Femur (tissue), 1 donor: ENCODE measurements at places on chromosomes 1 and 21.

DNA sequence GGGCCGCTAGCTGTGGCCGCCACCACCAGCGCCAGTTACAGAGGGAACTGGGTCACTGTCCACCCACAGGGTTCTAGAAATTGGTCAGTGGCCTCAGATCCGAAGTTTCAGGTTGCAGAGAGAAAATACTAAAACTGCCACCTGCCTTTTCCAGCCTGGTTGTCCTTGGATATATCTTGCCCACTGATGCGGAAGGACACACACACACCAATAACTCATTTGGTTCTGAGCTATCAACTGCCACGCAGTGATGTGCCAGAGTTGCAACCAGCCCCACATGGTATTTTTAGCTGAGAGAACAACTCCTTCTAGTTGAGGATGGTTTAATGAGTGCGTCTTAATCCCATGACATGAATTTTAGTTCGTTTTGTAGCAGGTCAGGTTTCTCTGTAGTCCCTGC is 68.1 kb downstream of the SH3BGR start:
- DNase-seq, result no peak

DNA sequence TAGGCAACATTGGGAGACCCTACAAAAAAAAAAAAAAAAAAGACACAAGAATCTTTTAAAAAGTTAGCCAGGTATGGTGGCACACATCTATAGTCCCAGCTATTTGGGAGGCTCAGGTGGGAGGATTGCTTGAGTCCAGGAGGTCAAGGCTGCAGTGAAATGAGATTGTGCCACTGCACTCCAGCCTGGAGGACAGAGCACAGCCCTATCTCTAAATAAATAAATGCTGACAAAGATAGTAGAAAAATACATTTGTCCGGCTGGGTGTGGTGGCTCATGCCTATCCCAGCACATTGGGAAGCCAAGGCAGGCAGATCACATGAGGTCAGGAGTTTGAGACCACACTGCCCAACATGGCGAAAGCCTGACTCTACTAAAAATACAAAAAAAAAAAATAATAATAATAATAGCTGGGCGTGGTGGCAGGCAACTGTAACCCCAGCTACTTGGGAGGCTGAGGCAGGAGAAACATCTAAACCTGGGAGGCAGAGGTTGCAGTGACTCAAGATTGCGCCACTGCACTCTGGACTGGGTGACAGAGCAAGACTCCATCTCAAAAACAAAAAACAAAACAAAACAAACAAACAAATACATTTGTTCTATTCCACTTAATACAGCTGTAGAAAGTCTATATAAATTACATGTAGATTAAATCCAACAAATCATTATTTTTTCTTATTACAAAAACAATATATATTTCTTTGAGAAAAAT is 48.5 kb downstream of the PHACTR4 start:
- DNase-seq, result no peak

GRCh38 chr1:211736351-211736915 is 61.0 kb upstream of the NEK2 start:
- peak; percentile 23 for DNase-seq

- DNase-seq, result no peak
Measured at GRCh38 chr1:208654241-208654640, 410.1 kb upstream of the PLXNA2 start.

- peak; percentile 22 for DNase-seq
Measured at GRCh38 chr1:213772128-213773063, 215.4 kb upstream of the PROX1 start.

- DNase-seq, result no peak
Measured at GRCh38 chr1:64980745-64981600, 14.6 kb upstream of the JAK1 start.

GRCh38 chr1:166390366-166391033 is 223.7 kb upstream of the FAM78B start:
- no peak for DNase-seq
